ENCODE measurements at places on chromosomes 16 and 17.

- DNase-seq, result no peak
Observed at GRCh38 chr17:17748179-17748578, 66.9 kb downstream of the RAI1 start.

- no peak for DNase-seq
Observed at GRCh38 chr17:39834017-39834416, 30.1 kb downstream of the IKZF3 start.

GRCh38 chr16:85752511-85753420 is 1.9 kb upstream of the C16orf74 start:
- no peak for DNase-seq

DNA sequence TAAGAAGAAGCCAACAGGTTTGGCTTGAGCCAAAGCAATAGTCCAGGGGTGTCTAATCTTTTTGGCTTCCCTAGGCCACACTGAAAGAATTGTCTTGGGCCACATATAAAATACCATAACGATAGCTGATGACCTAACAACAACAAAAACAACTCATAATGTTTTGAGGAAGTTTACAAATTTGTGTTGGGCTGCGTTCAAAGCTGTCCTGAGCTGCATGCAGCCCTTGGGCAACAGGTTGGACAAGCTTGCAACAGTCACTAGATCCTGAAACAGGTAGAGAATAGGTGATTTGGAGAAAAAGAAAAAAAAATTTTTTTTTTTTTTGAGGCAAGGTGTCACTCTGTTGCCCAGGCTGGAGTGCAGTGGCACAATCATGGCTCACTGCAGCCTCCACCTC is 4.5 kb downstream of the CRYBA1 start:
- DNase-seq, result no peak
